OCI-M1 (cell line): ENCODE measurements at places on chromosomes 4 and X.
A peak's percentile ranks its signal among the peaks of the same experiment; 100 is the strongest.

- peak; percentile 91 for DNase-seq
These were observed 122.3 kb upstream of the TBL1X start for GRCh38 chrX:9342561-9343051.

DNA sequence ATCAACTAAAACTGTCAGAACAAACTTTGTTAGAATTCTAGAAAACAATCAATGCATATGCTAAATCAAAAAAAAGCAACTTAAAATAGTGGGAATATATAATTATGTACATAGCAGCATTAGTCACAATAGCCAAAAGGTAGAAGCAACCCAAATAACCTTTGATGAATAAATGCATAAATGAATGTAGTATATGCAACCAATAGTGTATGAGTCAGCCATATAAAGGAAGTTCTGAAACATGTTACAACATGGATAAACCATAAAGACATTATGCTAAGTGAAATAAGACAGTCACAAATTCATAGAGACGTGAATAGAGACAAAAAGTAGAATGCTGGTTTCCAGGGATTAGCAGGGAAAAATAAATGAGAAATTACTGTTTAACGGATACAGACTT lies 762.8 kb upstream of the INTU start:
- DNase-seq: no peak

- no peak for DNase-seq
These were observed 11.7 kb upstream of the SLC10A3 start for GRCh38 chrX:154502098-154502497.

DNA sequence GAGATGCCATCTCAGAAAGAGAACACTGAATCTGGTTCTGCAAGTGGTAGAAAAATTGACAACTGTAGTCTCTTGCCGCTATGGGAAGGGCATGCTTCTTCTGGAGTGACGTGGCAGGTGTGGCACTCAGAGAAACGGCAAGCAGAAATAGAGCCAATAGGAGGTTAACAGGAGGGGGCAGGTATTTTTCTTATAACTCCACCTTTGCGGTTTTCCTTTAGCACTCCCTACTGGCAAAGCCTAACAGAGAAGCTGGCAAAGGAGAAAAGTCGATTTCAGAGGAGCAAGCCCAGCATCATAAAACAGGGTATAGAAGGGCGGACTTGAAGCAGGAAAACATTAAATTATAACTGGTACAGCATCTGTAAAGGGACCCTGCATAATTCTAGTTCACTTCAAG lies 1382.2 kb downstream of the PCDH18 start:
- no peak for DNase-seq

DNA sequence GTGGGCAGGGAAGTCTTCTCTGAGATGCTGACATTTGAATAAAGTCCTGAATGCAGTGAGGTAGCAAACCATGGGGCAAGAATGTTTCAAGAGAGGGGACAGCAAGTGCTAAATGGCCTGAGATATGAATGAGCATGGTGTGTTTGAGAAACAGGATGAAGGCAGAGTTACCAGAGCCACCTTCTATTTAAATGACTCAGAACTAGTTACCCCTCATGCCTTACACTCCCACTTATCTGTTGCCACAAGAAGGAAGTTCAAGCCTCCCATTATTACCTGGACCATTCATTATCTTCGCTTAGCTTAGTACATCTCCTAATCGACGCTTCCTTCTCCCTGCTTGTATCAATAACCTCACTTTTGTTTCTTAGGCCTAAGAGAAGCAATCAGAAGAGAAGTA lies 67.7 kb upstream of the STARD8 start:
- no peak for DNase-seq

DNA sequence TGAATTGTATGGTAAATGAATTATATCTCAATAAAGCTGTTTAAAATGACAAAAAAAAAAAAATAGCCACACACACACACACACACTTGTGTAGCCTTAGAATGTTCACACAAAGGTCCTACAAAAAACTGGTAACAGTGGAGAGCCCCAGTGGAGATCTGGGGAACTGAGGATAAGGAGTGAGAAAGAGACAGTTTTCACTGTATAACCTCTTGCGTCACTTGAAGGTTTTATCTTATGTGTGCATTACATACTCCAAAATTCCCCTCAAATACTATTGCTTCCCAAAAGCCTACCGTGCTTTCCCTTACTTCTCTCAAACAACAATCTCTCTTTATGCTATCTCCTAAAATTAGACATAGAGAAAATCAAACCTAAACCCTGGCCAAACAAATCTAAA lies 67.8 kb downstream of the SMC1A start:
- DNase-seq: no peak

DNA sequence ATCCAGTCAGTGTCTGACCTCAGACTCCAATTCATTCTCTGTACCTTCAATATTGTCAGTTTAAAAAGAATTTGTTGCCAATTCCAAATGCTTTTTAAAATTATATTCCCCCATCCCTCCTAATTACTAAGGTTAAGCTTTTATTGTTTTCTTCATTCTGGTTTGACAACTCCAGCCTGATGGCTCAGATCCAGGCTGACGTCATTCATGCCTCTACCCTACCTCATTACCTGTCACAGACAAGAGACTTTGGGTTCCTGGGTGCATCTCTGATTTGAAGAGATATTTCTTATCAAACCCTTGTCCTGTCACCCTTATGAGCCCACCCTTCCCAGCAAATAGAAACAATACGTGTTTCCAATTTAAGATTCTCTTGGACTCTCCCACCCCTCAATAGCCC lies 300.2 kb upstream of the CLNK start:
- DNase-seq: no peak

GRCh38 chrX:46627062-46627461 lies 53.5 kb downstream of the CHST7 start:
- no peak for DNase-seq

- DNase-seq: no peak
These were observed 132.3 kb upstream of the VCX3A start for GRCh38 chrX:6667048-6667768.

GRCh38 chr4:159252491-159252890 lies 149.6 kb downstream of the RAPGEF2 start:
- DNase-seq: no peak

GRCh38 chr4:89413518-89413917 lies 105.9 kb upstream of the GPRIN3 start:
- no peak for DNase-seq

DNA sequence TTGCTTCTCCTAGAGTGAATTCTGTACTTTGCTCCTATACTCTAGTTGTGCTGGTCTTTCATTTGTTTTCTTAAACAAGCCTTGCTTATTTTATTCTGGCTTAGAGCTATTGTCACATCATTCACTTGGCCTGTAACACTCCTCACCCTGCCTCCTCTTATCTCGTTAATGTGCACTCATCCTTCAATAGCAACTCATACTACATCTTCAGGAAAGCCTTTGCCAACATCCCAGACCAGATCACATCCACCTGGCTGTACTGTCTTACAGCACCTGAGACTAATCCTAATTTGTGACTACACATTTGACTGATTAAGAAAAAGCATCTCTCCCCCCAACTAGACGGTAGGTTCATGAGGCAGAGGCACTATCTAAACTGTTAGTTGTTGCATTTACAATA lies 80.8 kb downstream of the SLC7A11 start:
- no peak for DNase-seq

DNA sequence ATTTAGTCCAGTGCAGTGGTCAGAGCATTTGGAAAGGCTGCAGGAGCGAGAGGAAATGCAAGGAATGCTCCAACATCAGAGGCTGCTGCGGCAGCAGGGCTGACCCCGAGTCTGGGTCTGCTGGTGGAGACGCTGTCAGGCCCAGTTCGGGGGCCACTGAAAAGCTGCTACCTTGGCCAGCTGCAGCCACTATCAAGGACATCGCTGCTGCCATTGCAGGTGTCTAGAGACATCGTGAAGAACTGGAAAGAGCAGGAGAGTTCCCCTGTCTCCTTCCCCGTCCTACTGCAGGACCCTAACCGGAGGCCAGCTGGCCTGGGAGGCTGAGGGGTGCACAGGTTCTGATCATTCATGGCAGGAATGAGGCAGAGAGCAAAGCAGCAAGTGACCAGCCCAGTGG lies 29.5 kb upstream of the GPR78 start:
- DNase-seq: no peak

DNA sequence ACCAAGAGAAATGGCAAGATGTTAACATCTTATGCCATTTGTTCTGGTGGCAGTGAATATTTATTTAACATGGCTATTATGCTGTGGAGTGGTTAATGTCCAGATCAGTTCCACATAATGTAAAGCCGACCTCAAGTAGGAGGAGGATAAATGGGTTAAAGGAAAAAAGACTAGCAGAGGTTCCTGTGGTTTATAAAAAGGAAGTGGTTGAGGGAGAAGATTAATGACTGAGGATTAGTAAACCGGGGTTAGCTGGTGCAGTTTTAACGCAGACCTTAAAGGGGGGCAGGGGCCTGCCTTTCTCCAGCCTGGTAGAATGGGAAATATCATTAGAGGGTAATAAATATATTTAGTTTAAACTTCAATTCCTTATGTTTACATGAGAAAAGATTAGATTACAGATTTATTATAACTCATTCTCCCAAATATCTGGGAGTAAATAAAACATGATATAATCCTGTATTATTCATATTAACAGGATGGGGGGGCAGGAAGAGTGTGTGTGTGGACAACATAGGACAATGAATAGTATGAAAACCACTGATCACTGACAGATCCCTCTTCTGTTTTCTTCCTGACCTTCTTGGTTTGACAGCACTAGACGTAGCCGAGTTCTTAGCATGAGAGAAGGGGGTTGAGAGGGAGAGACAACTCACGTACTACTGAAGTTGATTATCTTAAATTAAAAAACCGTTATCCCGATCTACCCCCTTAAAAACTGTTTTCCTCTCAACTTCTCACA lies 124.1 kb upstream of the LIMCH1 start:
- DNase-seq: peak; percentile 9

DNA sequence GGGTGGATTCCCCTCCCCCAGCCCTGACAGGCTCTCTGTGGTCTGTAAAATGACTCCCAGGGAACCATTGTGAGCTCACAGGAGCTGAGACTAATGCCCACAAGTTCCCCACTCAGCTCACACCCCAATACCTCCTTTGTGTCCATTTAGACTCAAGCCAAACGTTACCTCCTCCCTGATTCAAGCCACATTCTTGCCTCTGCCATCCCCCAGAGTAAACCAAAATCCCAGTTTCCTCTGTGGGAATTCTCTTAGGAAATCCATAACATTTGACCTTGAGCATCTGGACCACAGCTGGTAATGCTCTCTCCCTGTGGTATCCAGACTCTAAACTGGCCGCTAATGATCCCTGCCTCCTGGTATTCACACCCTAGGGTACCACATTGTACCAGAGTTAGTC lies 26.3 kb upstream of the KDM5C start:
- no peak for DNase-seq

- DNase-seq: peak; percentile 13
These were observed 2.9 kb upstream of the SPRY1 start for GRCh38 chr4:123393721-123394120.

GRCh38 chr4:121873604-121874003 lies 3.3 kb upstream of the BBS7 start:
- peak; percentile 68 for DNase-seq

DNA sequence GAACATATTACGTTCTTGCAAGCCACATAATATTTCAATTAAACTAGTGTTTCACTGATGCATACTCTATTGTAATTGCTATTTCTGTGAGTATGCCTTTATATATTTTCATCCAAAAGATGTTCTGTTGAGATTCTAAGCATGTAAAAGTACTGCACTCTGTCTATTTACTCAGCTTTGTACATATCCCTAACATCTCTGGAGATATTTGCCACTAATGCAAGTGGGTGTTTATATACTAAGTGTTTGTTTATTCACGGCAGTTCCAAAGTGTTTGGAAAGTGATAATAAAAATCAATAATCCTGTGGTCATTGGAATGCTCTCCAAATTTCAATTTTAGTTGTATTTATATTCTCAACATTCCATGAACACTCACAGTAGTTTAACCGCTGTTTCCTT lies 1989.0 kb downstream of the C4orf33 start:
- DNase-seq: no peak

DNA sequence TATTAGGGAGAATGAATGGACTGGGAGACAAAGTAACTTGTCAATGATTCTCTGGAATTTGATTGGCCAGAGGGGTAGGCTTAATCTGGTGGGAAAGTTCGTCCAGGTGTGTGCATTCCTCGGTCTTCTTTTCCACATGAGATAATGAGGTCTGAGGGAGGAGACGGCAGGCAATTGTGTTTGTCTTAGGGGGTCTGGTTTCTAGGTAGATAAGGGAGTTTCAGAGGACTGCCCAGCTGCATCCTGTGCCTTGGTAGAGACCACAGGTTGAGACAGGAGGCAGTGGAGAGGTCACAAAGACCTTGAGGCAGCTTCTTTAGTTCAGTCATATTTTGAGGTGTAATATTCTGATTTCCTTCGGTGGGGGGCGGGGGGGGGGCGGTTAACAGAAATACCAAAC lies 4.3 kb downstream of the MGST2 start:
- DNase-seq: no peak
